Activated naive CD4-positive, alpha-beta T cell treated with anti-CD3 and anti-CD28 coated beads for 36 hours (primary cell): ENCODE measurements at places on chromosomes 4 and X. TPM values are rescaled to one million over a fixed set of nuclear protein-coding genes. Genes with fewer than 3 reads are reported as not detected.
A peak's percentile ranks its signal among the peaks of the same experiment; 100 is the strongest.

HSFX2 gene
- total RNA-seq: not detected

PNMA5 gene
- total RNA-seq: not detected

TMEM154 gene
- total RNA-seq: 20.4 TPM

- H3K36me3 ChIP-seq: no peaks in the 10 kb centered on the region
- no peak overlapping the region for H3K27ac ChIP-seq
- H3K4me3 ChIP-seq: no peak overlapping the region
- H3K27me3 ChIP-seq: no peaks in the 10 kb centered on the region
Measured at GRCh38 chr4:85489273-85489981, 14.5 kb downstream of the ARHGAP24 start.

DNA sequence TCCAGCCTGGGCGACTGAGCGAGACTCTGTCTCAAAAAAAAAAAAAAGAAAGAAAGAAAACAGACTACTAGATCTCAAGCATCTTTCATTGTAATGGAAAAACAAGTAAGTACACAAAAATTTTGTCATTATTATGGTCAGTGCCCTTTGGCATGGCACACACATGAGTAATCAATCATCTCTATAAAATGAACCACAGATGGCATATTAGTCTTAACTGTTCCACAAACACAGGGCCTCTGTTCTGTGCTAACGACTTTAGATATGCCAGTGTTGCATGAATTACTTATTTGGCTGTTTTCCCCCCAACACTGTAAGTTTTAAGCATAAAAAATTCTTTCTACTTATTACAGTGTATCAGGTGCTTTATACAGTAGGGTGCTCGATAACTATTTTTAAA lies 90.4 kb downstream of the COX7B2 start:
- H3K36me3 ChIP-seq: no peaks in the 10 kb centered on the region
- DNase-seq: no peak
- H3K4me1 ChIP-seq: no peaks in the 10 kb centered on the region
- H3K27ac ChIP-seq: no peak overlapping the region
- H3K27me3 ChIP-seq: no peaks in the 10 kb centered on the region

GRCh38 chr4:127214016-127214415 lies 418.7 kb upstream of the INTU start:
- H3K36me3 ChIP-seq: no peaks in the 10 kb centered on the region
- no peak overlapping the region for H3K27ac ChIP-seq
- no peaks in the 10 kb centered on the region for H3K27me3 ChIP-seq

DNA sequence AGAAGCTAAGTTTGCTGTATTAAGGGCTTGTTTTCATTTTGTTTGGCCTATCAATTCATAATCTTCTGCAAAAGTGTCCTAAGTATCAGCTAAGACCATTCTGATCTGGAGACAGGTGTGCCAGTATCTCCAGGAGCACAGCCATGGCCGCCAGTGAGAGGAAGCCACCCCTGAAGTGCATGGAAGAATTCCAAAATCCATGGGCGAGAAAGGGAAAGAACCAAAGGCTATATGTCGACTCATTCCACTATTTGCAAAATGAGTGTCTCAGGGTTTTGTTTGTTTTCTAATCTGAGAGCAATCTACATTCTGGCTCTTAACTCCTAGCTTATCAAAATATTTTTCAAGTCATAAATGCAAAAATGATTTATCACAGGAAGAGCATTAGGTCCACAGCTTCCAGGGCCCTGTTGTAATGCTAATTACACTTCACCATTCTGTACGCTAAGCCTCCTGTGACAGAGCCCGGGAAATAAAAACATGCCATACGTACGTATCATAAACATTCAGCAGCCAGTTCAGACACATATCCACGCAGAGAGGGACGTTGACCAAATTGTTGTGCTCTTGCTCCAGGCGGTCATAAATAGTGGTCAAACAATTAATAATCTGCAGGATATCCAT lies 137.3 kb upstream of the FTHL17 start:
- H3K36me3 ChIP-seq: no peaks in the 10 kb centered on the region
- DNase-seq: no peak
- no peak overlapping the region for H3K4me3 ChIP-seq
- H3K27me3 ChIP-seq: no peaks in the 10 kb centered on the region
- no peak overlapping the region for H3K27ac ChIP-seq

- H3K27me3 ChIP-seq: no peaks in the 10 kb centered on the region
- no peaks in the 10 kb centered on the region for H3K36me3 ChIP-seq
- peaks cover 6% of the 10 kb centered on the region for H3K4me1 ChIP-seq
- H3K27ac ChIP-seq: no peak overlapping the region
Measured at GRCh38 chrX:42090395-42090794, 167.0 kb upstream of the CASK start.

- no peaks in the 10 kb centered on the region for H3K27me3 ChIP-seq
- H3K4me3 ChIP-seq: no peak overlapping the region
- no peaks in the 10 kb centered on the region for H3K4me1 ChIP-seq
- DNase-seq: no peak
- H3K36me3 ChIP-seq: peaks cover 9% of the 10 kb centered on the region
Measured at GRCh38 chr4:2182994-2183393, 58.9 kb downstream of the HAUS3 start.

- no peaks in the 10 kb centered on the region for H3K27me3 ChIP-seq
- peak within 1 kb of the TSS; percentile 95 for H3K27ac ChIP-seq
- H3K4me1 ChIP-seq: peaks cover 62% of the 10 kb centered on the region
- H3K36me3 ChIP-seq: peaks cover 62% of the 10 kb centered on the region
- peak within 1 kb of the TSS; percentile 93 for H3K4me3 ChIP-seq
Measured at GRCh38 chrX:71106427-71106826, at the start of gene CXorf65. CXorf65 (minus strand) TSS chrX:71106740; CDS start chrX:71106556, 184 bp downstream.
